CD4-positive, alpha-beta T cell (primary cell): ENCODE measurements at places on chromosomes 5 and 9. TPM values are rescaled to one million over a fixed set of nuclear protein-coding genes. Genes with fewer than 3 reads are reported as not detected.

Gene CATSPER3
- 0.56 TPM for total RNA-seq

Gene NTNG2
- 2.2 TPM for total RNA-seq

Gene WNT8A
- total RNA-seq: not detected

Gene GCNT4
- total RNA-seq: 7.2 TPM

Gene FGF1
- not detected for total RNA-seq

Gene BRINP1
- total RNA-seq: not detected

Gene PCDHA8
- total RNA-seq: not detected

Gene SHOC1
- not detected for total RNA-seq

Gene ANKRD33B
- total RNA-seq: 1.3 TPM

- DNase-seq: peak; percentile 51
Measured at GRCh38 chr9:89597711-89598362, 7.0 kb upstream of the GADD45G start.

DNA sequence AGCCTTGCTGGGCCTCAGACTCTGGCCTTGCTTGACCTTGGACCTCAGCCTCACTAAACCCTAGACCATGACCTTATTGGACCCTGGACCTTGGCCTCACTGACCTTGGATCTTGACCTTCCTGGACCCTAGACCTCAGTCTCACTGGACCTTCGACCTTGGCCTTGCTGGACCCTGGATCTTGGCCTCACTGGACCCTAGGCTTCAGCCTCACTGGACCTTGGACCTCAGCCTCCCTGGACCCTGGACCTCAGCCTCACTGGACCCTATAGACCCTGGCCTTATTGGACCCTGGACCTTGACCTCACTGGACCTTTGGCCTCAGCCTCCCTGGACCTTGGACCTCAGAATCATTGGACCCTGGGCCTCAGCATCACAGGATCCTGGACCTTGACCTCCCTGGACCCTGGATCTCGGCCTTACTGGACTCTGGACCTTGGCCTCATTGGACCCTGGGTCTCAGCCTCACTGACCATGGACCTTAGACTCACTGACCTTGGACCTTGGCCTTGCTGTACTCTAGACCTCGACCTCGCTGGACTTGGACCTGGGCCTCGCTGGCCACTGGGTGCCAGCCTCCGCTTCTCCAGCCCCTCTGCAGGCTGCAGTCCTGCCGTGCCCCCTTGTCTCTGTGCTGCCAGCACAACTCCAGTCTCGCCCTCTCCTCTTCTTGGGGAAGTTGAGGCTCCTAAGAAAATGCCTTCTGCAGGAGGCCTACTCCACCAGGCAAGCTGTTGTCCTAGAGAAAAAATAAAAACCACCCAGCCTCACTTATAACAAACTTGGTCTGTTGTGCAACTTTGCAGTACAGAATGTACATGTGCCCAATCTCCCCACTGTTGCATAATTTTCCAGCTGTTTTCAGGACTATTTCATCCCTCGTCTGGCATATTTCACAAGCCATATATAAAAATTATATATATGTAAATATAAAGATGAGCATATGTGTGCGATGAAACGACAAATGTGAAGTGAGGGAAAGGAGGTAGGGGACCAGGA lies 11.0 kb upstream of the ADAMTS2 start:
- no peak for DNase-seq

DNA sequence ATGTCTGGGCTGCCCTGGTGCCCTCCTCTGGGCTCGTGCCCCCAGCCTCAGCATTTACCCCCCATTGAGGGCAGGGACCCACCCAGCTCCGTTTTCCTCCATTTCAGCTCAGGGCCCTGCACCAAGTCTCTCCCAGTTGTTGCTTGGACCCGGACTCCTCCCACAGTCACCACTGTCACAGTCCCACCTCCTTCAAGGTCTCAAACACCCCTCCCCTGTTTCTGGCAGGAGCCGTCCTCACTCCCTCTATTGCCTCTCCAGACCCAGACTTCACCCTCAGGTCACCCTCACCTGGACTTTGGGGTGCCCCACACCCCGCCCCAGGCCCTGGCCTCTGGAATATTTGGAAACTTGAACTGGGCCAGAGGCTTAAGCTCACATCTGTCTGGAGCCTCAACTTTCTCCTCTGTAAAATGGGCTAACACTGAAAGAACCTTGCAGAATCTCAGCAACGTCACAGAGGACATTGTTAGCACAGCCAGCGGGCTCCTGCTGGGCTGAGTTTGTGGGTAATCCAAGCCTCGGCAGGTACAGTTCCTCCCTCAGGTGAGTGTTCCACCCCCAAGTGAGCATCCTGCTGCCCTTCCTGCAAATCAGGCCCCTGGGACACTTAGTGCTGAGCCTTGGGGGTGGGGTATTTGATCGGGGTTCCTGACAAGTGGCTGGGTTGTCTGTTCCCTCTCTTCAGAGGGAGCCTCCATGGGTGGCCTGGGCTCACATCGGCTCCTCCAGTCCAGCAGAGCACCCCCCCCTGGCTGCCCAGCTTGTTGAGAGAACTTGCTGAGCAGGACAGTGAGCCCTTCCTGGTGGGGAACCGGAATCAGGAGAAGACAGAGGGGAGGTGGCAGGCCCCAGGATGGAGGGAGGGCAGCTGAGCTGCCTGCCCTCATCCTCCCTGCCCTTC lies 130.1 kb downstream of the C9orf50 start:
- no peak for DNase-seq

- DNase-seq: no peak
Measured at GRCh38 chr5:51091816-51092215, 291.4 kb upstream of the ISL1 start.

DNA sequence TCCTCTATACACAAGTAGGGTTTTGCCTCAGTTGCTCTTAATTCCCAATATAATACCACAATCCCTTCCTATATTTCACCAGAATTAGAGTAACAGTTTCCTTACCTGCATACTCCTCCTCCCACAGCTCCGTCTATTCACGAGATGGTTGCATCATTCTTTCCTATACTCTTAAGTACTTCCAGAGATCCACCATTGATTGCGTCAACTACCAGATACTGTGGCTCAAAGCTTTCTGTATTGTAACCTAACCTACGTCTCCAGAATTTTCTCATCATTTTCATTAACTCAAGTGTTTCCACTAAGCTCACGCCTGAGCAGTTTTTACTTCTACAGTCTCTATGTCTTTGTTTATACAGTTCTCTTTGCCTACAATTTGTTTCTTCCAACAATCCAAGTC lies 31.2 kb upstream of the MINAR2 start:
- no peak for DNase-seq

DNA sequence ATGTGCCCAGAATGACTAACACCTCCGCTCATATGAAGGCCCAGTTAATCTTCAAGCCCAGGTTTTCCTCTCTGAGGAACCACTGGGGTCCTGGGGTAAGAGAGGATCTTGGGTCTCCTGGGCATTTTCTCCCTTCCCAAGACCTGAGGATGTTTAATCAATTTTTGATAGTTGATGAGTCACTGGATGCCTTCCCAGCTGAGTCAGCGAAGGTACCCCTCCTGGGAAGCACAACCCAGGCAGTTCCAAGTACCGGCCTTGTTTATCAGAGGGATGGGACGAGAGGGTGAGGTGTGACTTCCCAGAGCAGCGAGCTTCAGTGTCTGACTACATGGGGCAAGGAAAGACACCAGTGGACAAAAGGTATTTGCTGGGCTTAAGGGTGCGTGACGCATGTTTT lies 119.6 kb upstream of the IL12B start:
- DNase-seq: no peak

- no peak for DNase-seq
Measured at GRCh38 chr5:150394912-150395687, 17.6 kb downstream of the CD74 start.

DNA sequence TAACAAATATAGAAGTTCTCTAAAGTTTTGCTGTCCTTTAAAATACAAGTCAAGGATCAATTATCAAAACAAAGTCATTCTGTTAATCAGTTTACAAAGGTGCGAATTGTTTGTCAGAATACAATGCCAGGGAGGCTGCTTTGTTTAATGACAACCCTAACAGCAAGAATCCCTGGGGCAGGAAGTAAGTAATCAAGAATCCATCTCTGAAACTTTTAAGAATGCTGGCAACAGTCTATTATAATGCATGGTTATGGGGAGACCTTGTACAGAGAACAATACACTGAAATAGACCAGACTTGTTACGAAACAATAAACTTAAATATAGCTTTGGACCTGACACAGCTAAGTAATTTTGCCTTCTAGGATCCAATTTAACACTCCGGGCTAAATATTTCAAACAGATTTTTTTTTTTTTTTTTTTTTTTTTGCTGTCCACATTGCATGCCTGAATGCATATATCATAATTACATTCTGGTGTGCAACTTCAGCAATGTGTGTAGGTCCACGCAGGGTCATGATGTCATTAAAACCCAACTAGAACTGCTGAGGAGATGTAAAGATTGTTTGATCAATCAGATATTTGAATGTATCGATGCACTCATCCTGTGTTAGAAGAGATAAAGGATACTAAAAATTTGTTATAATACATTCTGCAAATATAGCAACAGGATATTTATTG lies 421.3 kb downstream of the CETN3 start:
- DNase-seq: no peak

GRCh38 chr5:67337751-67338150 lies 141.2 kb upstream of the CD180 start:
- DNase-seq: no peak

DNA sequence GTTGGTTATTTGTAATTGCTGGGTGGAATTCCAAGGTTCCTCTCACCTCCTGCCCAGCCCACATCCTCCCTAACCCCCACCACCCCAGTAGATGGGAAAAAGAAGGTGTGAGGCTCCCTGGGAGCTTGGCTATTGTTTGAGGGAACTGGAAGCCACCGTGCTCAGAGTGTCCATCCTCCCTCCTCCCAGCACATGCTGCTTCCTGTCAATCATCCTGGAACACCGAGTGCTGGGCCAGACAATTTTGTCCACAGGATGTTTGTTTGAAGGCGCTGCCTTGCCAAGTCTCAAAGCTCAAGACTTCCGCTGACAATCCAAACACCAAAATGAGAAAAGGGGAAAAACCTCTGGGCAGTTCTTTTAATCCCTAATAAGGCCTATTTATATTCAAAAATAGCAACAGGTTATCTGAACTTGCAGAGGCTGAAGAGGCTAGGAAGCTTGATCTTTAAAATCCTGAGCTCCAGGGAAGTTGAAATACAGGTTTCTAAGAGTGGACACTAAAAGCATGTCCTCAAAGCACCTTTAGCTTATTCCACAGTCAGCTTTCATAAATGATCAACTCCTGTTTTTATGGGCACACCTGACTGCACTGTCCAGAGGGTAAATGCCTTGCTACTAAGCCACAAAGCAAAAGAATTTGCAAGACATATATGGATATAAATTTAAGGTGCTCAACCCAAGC lies 286.7 kb downstream of the NFIB start:
- DNase-seq: no peak

GRCh38 chr5:68673823-68674180 lies 420.0 kb upstream of the SLC30A5 start:
- no peak for DNase-seq

- DNase-seq: no peak
Measured at GRCh38 chr5:2757563-2758351, 6.3 kb upstream of the IRX2 start.

GRCh38 chr9:81103597-81104471 lies 585.5 kb downstream of the TLE1 start:
- no peak for DNase-seq

DNA sequence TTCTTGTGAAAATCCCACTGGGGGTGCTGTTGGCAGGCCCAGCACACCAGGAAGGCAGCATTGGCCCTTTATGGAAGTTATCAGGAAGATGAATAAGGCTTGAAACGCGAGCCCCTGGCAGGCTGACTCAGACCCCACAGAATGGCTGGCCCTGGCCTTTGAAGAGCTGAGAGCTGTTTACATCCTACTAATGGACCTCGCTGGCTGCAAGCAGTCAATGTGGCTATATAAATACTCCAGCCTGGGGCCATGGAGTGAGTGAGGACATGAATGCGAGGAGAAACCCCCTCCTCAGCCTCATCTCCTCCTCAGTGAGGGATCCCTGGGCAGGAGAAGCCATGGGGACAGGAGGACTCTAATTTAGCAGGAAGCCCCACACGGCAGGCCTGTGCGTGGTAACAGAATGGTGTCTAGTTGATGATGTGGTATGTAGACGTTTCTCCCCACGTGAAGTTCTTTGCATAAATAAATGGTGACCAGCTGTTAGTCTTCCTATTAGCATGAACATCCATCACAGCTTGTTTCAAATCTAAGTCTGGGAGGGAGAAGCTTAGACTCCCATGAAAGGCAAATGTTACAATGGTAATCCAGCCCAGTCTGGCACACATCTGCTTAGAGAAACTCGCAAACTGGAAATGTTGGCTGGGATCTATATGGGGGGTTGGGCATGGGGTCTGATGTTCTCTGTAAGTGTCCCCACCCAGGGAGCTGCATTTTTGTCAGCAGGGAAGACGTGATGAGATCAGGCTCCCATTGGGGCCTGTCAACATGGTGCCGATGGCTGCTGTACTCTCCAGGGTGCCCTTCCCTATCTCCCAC lies 175.1 kb upstream of the PITX1 start:
- no peak for DNase-seq

GRCh38 chr5:662751-663435 lies 30.3 kb downstream of the TPPP start:
- DNase-seq: no peak

DNA sequence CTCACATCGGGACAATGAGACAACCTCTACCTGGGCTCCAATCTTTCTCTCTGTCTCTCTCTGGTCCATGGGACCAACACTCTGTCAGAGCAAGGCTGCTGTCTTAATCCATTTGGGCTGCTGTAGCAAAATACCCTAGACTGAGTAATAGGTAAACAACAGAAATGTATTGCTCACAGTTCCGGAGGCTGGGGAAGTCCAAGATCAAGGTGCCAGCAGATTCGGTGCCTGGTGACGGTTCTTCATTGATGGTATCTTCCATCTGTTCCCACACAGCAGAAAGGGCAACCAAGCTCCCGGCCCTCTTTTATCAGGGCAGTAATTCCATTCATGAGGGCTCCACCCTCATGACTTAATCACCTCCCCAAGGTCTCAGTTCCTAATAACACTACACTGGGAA lies 61.3 kb upstream of the SPOCK1 start:
- DNase-seq: no peak

DNA sequence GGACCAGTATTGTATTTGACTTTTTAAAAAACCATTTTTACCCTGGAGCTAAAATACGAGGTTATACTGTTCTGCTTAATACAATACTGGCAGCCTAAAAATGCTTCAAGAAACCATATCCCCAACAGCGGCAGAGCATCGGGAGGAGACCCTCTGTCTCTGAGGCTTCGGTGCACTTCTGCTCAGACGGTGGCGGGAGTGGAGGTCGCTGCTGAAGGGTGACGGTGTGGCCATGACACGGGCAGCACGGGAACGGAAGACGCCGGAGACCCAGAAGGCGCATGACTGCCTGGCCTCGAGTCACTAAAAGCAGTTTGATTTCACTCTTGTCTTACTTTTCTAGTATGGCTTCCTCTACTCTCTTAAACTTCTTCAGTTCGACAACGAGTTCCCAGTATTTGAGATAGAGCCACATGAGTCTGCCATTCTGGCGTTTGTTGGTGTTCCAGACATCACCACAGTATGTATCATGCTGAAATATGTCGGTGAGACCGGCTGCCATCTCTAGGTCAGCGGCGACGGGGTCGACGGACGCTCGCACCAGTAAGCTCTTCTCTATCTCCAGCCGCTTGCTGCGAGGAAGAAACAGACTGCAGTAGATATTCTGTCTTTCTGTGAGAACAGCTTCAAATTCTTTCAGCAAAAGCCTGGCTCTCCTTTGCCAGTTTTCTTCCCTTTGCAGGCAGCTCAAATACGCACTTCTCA lies 12.8 kb downstream of the CCDC127 start:
- no peak for DNase-seq

- DNase-seq: peak; percentile 81
Measured at GRCh38 chr9:136847826-136848392, 1.3 kb upstream of the PHPT1 start.
